ENCODE measurements at places on chromosomes 5 and 9.

GRCh38 chr5:113053511-113053995 is 77.0 kb downstream of the DCP2 start:
- no peak for DNase-seq

DNA sequence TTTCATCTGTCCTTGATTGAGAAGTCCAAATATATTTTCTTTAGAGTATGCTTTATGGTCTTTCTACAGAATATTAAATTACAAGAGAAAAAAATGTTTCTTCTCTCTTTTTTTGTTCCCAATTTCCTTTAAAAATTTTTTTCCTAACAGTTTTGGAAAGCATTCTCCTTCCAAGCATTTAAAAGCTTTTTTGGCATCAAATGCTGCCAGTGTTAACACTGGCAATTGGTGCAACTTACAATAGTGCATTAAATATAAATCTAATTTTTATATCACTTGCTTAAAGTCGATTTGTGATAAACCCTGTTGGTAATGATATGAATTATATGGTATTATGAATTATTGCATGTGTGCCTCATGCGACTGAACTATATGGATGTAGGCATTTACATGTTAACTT is 165.9 kb upstream of the ELL2 start:
- DNase-seq, result no peak

- no peak for DNase-seq
Measured at GRCh38 chr5:14679595-14679994, 15.1 kb downstream of the OTULIN start.

- no peak for DNase-seq
Measured at GRCh38 chr5:158561562-158562190, 538.0 kb downstream of the EBF1 start.

- no peak for DNase-seq
Measured at GRCh38 chr5:78546276-78546996, 102.1 kb downstream of the LHFPL2 start.

DNA sequence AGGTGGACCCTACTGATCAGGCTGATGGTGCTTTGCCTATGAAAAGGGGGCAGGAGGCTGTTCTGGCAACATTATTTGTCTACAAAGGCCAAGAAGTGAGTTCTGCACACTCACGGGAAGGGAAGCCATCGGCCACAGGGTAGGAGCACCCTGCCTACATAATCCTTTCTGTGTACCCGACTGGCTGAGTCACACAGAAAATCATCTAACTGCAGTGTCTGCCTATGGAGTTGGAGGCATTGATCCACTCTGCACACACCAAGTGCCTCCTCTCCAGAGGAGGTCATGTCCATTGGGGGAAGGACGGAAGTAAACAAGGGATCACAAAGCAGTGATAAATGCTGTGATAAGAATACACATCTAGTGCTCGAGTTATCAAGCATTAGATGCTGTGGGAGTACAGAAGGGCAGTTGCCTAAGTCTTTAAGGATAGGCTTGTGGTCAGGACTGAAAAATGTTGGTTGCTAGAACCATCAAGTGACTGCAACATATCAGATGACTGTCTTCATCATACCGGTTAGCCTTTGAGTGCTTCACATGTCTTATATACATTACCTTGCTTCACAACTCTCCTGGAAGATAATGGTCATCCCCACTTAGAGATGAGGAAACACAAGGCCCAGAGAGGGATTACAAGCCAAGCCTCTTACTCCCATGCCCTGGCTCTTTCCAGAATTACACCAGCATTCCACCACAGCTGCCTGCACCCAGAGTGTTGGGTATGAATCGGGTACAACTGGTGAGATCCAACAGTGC is 1.3 kb upstream of the SLC2A8 start:
- DNase-seq, result no peak

DNA sequence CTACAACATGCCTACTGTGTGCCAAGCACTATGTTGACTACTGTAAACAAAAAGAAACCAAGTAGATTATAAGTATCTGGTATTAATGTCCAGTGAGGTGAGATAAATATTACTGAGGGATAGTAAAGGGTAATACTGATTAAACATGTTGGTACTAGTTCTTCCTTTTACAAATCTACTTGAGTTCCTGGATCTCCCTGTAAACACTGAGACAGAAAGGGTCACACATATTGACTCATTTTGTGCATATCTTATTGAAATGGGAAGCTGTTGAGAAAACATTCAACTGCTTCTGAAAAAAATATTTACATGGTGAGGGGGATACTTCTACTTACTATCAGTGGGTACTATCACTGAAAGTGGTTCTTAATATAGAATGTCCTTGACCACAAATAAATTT is 24.3 kb downstream of the EFNA5 start:
- no peak for DNase-seq

- DNase-seq, result no peak
Measured at GRCh38 chr5:95591490-95591901, 28.4 kb upstream of the GPR150 start.

DNA sequence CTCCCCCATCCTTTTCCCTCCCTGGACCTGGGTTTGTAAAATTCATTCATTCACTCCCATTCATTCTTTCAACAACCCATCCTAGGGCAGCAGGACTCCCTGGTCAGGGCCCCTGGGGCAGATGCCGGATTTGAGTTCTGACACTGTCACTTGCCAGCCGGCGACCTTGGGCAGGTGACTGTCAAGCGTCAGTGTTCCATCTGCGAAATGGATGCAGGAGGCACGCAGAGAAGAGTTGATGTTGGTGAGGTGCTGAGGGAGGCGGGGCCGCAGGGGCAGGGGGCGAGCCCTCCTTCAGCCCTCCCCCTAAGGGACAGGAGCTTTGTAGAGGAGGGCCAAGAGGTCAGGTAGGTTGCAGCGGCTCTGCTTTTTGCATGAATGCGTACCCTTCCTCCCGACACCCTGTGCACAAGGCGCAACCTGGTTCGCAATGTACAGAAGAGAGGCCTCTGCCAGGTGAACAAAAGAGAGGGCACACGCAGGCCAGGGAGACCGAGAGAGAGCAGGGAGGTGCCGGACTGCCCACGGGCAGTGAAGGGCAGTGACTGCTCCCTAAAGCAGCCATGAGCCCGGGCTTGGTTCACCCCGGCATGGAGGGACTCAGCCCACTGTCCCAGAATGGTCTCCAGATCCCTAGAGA is 128.1 kb downstream of the BARX1 start:
- no peak for DNase-seq

DNA sequence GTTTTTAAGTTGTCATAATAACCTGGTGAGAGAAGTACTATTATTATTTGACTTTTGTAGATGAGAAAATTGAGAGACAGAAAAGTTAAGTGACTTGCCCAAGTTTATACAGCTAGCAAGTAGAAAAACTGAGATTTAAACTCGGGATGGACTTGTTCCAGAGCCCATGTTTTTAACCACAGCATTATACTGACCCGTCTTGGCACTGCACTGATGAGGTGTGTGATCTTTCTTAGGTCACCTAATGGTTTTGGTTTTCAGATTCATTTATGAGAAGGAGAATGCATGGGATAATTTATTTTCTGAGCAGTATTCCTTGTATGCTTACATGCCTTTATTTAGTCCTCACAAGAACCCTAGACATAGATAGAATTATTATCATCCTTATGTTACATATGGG is 201.8 kb upstream of the CDKN2B start:
- no peak for DNase-seq

- DNase-seq, result no peak
Measured at GRCh38 chr5:176610435-176610773, 448 bp upstream of the GPRIN1 start.

DNA sequence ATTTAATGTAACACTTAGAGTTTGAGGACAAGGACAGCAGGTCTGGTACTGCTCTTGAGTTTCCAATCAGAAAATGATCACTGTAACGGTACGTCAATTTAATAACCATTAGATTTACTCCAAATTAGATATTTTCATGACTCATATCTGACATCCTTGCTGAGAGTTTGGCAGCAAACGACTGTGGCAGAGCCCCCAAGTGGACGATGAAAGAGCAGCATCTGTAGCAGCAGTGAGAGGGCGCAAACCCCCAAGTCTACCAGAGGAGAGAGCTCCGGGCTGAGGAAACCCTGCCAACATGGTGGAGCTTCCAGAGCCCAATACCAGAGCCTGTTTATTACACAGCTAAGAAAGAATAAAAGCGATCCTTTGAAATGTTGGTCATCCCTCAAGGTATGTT is 73.2 kb upstream of the EPB41L4A start:
- peak; percentile 50 for DNase-seq

- no peak for DNase-seq
Measured at GRCh38 chr5:76851728-76852369, 2.0 kb downstream of the S100Z start.

- no peak for DNase-seq
Measured at GRCh38 chr5:6721442-6721841, 8.2 kb downstream of the TENT4A start.

DNA sequence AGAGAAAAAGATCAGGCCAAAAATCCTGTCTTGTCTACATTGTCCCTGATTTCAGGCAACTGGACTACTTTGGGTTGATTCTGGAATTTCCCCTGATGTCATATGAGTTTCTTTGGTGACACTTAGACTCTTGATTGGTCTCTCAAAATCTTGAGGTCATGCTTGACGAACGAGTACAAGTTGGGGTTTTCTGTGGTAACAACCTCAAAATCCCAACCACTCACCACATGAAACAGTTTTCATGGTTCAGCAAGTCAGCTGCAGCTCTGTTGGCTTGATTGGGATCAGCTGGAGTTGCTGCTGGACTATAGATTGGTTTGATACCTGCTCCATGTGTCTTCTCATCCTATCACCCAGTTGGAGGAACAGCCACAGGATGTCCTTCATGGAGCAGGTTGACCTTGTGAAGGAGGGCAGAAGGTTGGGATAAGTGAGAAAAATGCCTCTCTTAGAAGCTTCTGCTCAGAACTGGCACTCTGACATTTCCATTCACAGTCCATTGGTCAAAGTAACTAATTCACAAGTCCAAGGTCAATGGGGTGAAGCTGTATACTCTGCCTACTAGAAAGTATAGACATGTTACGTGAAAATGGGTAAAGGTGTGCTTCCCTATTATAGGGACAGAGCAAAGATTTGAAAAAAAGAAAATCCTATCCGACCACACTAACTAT is 284.5 kb downstream of the SH3GL2 start:
- no peak for DNase-seq

DNA sequence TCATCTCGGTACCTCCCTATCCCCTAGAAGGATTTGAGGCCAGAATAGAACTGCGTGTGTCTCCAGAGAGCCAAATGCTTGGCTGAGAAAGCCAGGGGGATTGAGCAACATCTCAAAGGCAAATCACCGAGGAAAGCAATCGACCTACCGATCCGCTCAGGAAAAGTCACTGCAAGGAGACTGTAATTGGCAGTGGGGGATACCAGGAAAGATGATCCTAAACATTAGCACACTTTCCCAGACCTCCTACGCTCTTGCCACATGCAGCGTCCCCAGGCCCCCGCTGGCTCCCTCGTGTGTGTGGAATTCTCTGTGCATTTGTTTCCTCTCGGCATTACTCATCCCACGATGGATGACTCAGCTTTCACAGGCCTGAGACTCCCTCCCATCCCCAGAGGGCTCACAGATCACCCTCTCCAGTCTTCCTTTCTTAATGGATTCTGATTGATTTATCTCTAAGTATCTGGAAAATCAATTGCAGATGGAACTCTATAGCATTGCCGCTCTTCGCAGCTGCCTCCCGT is 82.2 kb upstream of the ICE1 start:
- DNase-seq, result peak; percentile 50

- DNase-seq, result no peak
Measured at GRCh38 chr9:87193151-87193550, 245.8 kb upstream of the GAS1 start.

DNA sequence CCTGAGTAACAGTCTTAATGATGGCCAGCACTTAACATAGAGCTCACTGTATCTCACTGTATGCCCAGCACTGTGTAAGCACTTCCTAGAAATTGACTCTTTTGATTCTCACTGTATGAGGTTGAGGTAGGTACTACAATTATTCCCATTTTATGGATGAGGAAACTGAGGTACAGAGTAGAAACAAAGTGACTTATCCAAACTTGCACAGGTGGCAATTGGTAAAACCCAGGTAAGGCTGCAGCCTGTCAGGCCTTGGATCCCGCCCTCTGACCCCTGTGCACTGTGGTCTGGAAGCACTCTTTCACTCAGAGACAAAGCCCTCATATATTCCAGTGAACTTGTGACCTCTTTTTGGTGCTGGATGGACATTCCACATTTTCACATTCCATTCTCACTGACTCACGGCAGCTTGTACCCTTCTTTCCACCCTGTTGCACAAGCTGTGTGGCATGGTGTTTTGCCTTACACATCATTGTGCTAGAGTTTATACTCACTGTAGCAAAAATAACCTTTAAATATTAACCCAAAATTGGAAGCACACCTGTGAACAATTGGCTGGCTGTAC is 21.7 kb downstream of the ANKRD55 start:
- no peak for DNase-seq

DNA sequence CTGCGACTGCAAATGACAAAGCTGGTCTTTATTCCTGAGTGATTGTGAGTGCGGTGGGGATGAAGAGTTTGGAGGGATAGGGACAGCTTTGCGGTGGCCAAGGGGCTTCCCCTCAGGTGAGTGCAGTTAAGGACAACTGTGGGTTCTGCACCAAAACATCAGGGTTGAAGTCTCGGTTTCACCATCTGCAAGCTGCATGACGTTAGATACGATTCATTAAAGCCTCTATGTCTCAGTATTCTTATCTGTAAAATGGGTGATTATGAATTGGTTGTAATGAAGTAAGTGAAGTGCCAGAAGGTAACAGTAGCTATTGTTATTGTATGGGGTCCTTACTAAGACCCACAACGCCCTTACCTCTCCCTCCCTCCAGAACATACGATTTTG is 226.8 kb upstream of the DAPK1 start:
- DNase-seq, result no peak

GRCh38 chr9:90162326-90162725 is 480.3 kb downstream of the DIRAS2 start:
- DNase-seq, result no peak

GRCh38 chr5:116454417-116454927 is 120.2 kb downstream of the SEMA6A start:
- no peak for DNase-seq

DNA sequence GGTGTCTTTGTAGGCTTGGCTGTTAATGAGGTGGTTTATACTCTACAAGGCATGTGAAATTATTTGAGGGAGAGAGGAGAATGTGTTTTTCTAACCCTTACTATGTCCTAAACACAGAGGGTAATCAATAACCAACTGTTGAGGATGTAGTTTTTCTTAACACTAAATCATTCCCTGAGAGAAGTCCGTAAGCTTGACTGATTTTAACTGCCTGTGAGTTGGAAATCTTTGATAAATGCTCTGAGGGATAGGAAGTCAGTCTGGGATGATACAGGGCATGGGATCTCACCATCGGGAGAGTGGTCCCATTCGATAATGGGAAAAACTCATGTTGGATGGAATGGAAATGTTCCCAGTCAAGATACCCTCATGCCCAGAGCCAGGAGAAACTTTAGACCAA is 249.6 kb downstream of the PDZD2 start:
- DNase-seq, result no peak

DNA sequence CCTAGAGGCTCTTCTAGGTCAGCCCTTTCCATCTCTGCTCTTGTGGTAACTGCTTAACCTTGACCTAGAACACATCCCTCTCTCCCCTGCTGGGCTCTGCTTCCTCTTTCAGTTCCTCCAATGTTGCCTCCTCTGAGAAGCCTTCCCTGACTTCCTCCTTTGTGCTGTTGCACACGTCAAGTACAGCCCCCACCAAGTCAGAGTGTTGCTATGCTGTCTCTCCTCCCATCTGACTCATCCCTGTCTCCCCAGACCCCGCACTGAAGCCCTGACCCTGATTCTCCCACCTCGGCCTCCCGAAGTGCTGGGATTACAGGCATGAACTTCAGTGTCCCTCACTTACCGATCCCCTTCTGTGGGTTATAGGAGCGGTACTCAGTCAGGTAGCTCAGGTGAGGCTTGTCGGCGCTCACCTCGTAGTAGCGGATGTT is 10.4 kb upstream of the TRIM14 start:
- no peak for DNase-seq

Measured in dorsolateral prefrontal cortex (tissue), 122 donors.